Fibroblast of lung (primary cell): ENCODE measurements at places on chromosomes 6 and 20. TPM values are rescaled to one million over a fixed set of nuclear protein-coding genes. Genes with fewer than 3 reads are reported as not detected.
A peak's percentile ranks its signal among the peaks of the same experiment; 100 is the strongest.

GRCh38 chr20:10686356-10687133 lies 12.7 kb upstream of the JAG1 start:
- no peak overlapping the region for H3K27ac ChIP-seq
- DNase-seq: no peak
- no peaks in the 10 kb centered on the region for H3K27me3 ChIP-seq
- H3K4me3 ChIP-seq: no peak overlapping the region
- no peaks in the 10 kb centered on the region for H3K4me1 ChIP-seq

DNA sequence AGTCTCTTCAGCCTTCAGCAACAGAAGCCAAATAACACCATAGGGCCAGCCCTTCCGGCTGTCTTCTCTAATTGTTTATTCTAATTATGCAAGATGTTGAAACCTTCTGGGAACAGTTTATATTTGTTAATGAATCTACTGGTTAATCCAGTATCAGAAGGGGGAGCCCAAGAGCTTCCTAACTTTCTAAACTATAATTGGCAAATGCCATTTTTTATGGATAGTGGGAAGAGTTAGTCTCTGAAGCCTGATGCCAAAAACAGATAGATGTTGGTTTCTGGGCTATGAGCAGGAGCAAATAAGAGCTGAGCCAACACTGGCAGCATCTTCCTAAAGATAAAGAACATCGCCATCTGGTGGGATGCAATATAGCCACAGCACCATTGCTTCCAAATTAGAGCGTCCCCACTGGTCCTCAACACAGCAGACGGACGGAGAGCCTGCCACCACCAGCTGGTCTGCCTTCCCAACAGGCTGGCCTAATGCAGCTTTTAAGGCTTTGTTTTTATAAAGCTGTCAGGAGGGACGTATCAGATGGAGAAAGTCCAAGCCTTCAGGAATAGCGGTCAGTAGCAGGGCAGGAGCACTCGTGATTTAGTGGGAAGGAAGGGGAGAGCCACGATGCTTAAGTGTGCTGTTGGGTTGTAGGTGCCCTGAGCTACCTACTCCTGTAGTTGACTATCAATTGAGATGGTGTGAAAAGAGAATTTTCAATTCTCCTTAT lies 118.8 kb downstream of the RALGAPA2 start:
- H3K4me3 ChIP-seq: no peak overlapping the region
- no peak overlapping the region for H3K27ac ChIP-seq
- no peaks in the 10 kb centered on the region for H3K4me1 ChIP-seq
- H3K27me3 ChIP-seq: no peaks in the 10 kb centered on the region

DNA sequence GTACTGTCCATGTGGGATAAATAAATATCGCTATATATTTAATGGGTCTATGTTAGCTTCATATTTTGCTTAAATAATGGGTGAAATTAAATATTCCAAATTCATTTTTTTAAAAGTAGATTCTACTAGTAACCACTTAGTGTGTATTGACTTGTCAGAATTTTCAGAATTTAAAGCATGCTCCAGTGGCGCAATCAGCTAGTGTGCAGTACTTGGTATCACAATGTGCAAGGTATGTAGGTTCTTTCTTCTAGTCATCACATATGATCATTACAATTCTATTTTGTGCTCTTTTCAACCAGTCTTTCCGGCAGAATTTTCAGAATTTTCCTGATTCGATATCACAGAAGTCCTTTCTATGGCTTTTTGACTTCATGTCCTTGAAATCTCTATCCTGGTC lies 32.6 kb downstream of the PDE7B start:
- no peak overlapping the region for H3K27ac ChIP-seq
- no peak overlapping the region for H3K4me3 ChIP-seq
- no peaks in the 10 kb centered on the region for H3K27me3 ChIP-seq

- H3K27ac ChIP-seq: no peak overlapping the region
- no peak for DNase-seq
- no peak overlapping the region for H3K4me3 ChIP-seq
- no peaks in the 10 kb centered on the region for H3K36me3 ChIP-seq
- no peaks in the 10 kb centered on the region for H3K27me3 ChIP-seq
Observed at GRCh38 chr20:22799687-22800086, 215.3 kb upstream of the FOXA2 start.

The SNAP25 gene
- polyA plus RNA-seq: 7.2 and 8.2 TPM in 2 replicates

- no peaks in the 10 kb centered on the region for H3K4me1 ChIP-seq
- no peaks in the 10 kb centered on the region for H3K36me3 ChIP-seq
- no peak overlapping the region for H3K4me3 ChIP-seq
- DNase-seq: no peak
- no peaks in the 10 kb centered on the region for H3K27me3 ChIP-seq
- no peak overlapping the region for H3K27ac ChIP-seq
Observed at GRCh38 chr6:84361372-84362192, 134.1 kb upstream of the CEP162 start.

The CNBD2 gene
- 1.1 and 1.5 TPM in 2 replicates for polyA plus RNA-seq

GRCh38 chr6:123635567-123635966 lies 1.2 kb downstream of the TRDN start:
- H3K4me1 ChIP-seq: no peaks in the 10 kb centered on the region
- H3K36me3 ChIP-seq: no peaks in the 10 kb centered on the region
- no peak overlapping the region for H3K4me3 ChIP-seq
- no peak for DNase-seq
- no peaks in the 10 kb centered on the region for H3K27me3 ChIP-seq

DNA sequence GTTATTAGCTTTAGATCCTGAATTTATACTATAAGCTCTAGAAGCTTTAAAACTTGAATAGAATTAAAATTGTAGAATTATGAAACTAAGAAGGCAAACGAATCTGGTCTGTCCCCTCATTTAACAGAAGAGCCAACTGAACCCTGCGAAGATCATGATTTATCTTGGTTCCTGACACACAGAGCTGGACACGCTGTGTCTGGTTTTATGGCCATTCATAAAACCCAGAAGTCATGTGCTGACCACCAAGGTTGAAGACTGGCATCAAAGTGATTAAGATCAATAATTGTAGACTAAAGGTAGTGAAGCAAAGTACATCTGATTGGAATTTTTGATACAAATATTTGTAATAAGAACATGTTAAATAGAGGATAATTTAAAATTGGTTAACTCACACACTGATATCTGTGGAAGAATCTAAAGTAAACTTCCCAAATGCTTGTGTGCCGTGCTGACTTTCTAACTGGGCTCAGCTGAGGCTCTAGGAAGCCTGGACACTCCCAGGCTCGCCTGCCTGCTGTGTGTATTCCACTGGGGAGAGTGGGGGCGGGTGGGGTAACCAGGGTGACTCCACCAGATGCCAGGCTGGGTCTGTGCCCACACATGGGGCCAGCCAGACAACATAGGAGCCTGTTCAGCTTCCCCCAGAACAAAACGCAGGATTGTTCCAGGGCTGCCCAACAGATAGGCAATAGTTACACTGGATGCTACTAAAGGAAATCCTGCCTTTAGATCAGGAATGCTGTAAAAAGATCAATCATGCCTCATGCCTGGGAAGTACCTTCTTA lies 42.1 kb upstream of the SLC22A3 start:
- no peaks in the 10 kb centered on the region for H3K27me3 ChIP-seq
- no peak overlapping the region for H3K4me3 ChIP-seq
- no peaks in the 10 kb centered on the region for H3K36me3 ChIP-seq
- no peaks in the 10 kb centered on the region for H3K4me1 ChIP-seq

- H3K27me3 ChIP-seq: no peaks in the 10 kb centered on the region
- H3K36me3 ChIP-seq: no peaks in the 10 kb centered on the region
- no peak overlapping the region for H3K4me3 ChIP-seq
- DNase-seq: no peak
- H3K27ac ChIP-seq: no peak overlapping the region
Observed at GRCh38 chr20:12815231-12815768, 193.5 kb upstream of the SPTLC3 start.

The SIGLEC1 gene
- not detected in 2 replicates for polyA plus RNA-seq

GRCh38 chr6:25342802-25343201 lies 63.6 kb downstream of the CARMIL1 start:
- H3K27me3 ChIP-seq: no peaks in the 10 kb centered on the region
- no peak overlapping the region for H3K4me3 ChIP-seq
- no peak overlapping the region for H3K27ac ChIP-seq

DNA sequence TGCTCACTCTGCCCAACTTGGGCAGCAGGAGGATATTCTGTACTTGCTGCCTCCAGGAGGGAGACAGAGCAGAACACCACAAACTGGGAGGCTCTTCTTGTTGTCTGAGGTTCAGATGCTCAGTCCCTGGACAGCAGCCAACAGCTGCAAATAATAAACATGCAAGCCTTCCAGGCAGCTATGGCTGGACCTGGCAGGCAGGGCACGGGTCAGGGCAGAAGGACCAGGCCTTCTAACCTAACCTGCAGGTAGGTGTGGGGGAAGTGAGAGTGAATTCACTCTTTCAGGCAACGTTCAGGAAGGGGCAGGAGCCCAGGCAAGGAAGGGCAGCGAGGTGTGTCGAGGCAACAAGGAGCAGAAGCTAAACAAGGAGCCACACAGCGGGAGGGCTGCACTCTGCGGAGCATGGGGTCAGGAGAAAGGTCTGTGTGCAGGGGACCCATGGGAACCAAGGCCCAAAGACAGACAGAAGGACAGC lies 31.5 kb downstream of the NINL start:
- H3K27ac ChIP-seq: no peak overlapping the region
- no peaks in the 10 kb centered on the region for H3K27me3 ChIP-seq
- peak; percentile 23 for DNase-seq
- H3K4me1 ChIP-seq: peaks cover 4% of the 10 kb centered on the region

- no peaks in the 10 kb centered on the region for H3K27me3 ChIP-seq
- H3K36me3 ChIP-seq: no peaks in the 10 kb centered on the region
- H3K4me1 ChIP-seq: peaks cover 5% of the 10 kb centered on the region
- no peak overlapping the region for H3K27ac ChIP-seq
Observed at GRCh38 chr20:9294041-9294440, 220.3 kb upstream of the LAMP5 start.

The YTHDF1 gene
- polyA plus RNA-seq: 25.9 and 29.2 TPM in 2 replicates

GRCh38 chr6:122663981-122664380 lies 53.8 kb downstream of the PKIB start:
- no peaks in the 10 kb centered on the region for H3K4me1 ChIP-seq
- no peaks in the 10 kb centered on the region for H3K36me3 ChIP-seq
- DNase-seq: peak; percentile 42
- H3K27me3 ChIP-seq: no peaks in the 10 kb centered on the region
- no peak overlapping the region for H3K27ac ChIP-seq
- no peak overlapping the region for H3K4me3 ChIP-seq

DNA sequence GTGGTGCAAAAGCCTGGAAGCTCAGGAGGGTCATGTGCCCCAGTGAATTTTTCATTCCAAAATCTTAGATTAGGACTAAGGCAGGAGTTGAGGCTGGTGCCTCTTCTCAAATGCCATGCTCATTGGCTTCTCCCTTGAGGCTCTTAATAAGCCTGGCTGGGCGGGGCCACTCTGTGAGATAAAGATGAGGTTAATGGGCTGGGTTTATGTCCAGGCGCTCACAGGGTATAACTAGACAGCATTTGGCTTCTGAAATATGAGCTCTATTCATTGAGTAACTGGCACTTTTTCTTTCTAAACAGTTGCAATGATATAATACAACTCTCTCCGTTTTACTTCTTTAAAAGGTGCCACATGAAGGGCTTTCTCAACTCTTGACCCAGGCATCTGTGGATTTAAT lies 156.3 kb downstream of the SCML4 start:
- H3K36me3 ChIP-seq: no peaks in the 10 kb centered on the region
- no peak overlapping the region for H3K27ac ChIP-seq
- DNase-seq: no peak
- H3K4me3 ChIP-seq: no peak overlapping the region
- H3K27me3 ChIP-seq: no peaks in the 10 kb centered on the region
- H3K4me1 ChIP-seq: peaks cover 26% of the 10 kb centered on the region

GRCh38 chr20:38804682-38805501 lies 605 bp upstream of the PPP1R16B start:
- peaks cover 42% of the 10 kb centered on the region for H3K27me3 ChIP-seq
- no peaks in the 10 kb centered on the region for H3K36me3 ChIP-seq
- no peak overlapping the region for H3K27ac ChIP-seq
- H3K4me1 ChIP-seq: no peaks in the 10 kb centered on the region
- H3K4me3 ChIP-seq: peak overlapping the region; percentile 35
- no peak for DNase-seq

- H3K4me3 ChIP-seq: no peak overlapping the region
- no peaks in the 10 kb centered on the region for H3K4me1 ChIP-seq
- peaks cover 6% of the 10 kb centered on the region for H3K27me3 ChIP-seq
- H3K27ac ChIP-seq: no peak overlapping the region
- no peaks in the 10 kb centered on the region for H3K36me3 ChIP-seq
Observed at GRCh38 chr20:36274181-36274841, 31.8 kb upstream of the DLGAP4 start.

- H3K4me3 ChIP-seq: no peak overlapping the region
- H3K4me1 ChIP-seq: no peaks in the 10 kb centered on the region
- no peaks in the 10 kb centered on the region for H3K36me3 ChIP-seq
- no peak overlapping the region for H3K27ac ChIP-seq
- no peak for DNase-seq
Observed at GRCh38 chr6:6923605-6924004, 184.2 kb upstream of the RREB1 start.

- no peak overlapping the region for H3K27ac ChIP-seq
- peaks cover 32% of the 10 kb centered on the region for H3K4me1 ChIP-seq
- H3K4me3 ChIP-seq: no peak overlapping the region
- H3K27me3 ChIP-seq: no peaks in the 10 kb centered on the region
- DNase-seq: peak; percentile 17
- no peaks in the 10 kb centered on the region for H3K36me3 ChIP-seq
Observed at GRCh38 chr6:11767978-11768756, 10.4 kb downstream of the ADTRP start.

DNA sequence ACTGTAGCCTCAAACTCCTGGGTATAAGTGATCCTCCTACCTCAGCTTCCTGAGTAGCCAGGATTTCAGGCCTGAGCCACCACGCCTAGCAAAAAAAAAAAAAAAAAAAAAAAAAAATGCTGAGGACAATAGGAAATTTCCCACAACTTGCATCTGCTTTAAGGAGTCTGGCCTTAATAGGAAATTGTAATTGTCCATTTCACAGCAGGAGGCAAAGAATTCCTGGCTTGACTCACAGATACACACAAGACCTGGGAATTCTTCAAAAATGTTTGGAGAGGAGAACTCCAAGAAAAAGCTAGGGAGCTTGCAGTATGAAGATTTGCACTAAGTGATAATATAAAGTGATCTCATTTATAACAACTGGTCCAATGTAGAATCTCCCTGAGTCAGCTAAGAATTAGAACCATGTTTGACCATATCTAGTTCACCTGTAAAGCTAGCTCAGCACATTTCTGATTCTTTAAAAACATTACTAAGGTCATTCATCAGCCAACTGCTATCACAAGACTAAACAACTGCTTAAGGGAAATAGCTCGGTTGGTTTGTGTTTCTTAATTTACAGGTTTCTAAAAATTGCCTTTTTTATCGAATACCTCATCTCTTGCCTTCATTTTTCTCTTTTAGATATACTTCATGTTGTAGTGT lies 80.2 kb upstream of the SLC2A12 start:
- H3K36me3 ChIP-seq: no peaks in the 10 kb centered on the region
- no peak for DNase-seq
- H3K4me1 ChIP-seq: no peaks in the 10 kb centered on the region
- no peak overlapping the region for H3K27ac ChIP-seq
- H3K4me3 ChIP-seq: no peak overlapping the region
- no peaks in the 10 kb centered on the region for H3K27me3 ChIP-seq

The PHACTR3 gene
- not detected in 2 replicates for polyA plus RNA-seq

GRCh38 chr6:89974834-89975233 lies 80.6 kb downstream of the GJA10 start:
- H3K36me3 ChIP-seq: no peaks in the 10 kb centered on the region
- no peak overlapping the region for H3K27ac ChIP-seq
- DNase-seq: peak; percentile 18
- H3K4me3 ChIP-seq: no peak overlapping the region
- H3K27me3 ChIP-seq: no peaks in the 10 kb centered on the region

The OTOR gene
- polyA plus RNA-seq: not detected in 2 replicates

The TCP11 gene
- 0.16 and 0.24 TPM in 2 replicates for polyA plus RNA-seq
